ENCODE measurements at places on chromosomes 2 and 18.
A peak's percentile ranks its signal among the peaks of the same experiment; 100 is the strongest.

DNA sequence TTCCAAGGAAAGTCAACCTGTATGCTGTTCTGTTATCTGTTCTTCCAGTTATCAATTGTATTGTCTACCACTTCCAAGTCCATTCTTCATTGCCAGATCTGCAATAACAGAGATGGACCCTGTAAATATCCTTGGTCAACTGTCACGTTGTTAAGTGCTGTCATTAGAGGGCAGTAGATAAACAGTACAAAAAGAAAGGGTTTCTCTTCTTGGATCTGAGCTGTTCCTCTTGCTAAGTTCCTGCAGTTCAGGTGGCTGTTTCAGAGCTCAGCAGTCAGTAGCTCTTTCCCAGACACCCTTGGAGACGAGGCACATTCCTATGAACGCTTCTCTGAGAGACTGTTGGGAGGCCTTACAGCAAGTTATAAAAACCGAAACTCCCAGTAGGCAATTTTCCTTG is 957.1 kb upstream of the CHAC2 start:
- DNase-seq: peak; percentile 1

- DNase-seq: no peak
These were observed 86.8 kb upstream of the SP3 start for GRCh38 chr2:174051741-174052583.

- DNase-seq: no peak
These were observed 140.3 kb upstream of the FOSL2 start for GRCh38 chr2:28252311-28252710.

DNA sequence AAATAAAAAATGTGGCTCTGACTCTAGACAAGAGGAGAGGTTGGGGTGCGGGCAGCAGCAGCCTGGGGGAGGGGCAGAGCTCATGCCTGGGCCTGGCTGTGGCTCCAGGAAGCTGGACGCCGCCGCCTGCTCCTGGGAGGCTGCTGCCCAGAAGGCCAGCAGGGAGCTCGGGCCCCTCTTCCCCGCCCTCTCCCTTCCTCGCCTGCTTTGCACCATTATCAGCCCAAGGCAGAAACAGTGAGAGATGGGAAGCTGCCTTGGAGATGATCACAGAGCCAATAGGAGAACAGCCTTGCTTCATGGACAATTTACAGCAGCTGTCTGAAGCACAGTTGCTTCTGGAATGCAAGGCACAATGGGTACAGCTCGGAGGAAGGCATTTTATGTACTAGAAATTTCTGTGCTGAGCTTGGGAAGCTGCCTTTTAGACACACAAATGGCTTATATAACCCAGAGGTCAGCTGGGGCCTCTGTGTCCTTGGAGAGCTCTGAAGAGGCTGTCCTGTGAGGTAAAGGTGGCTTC is 55.3 kb upstream of the AFF3 start:
- no peak for DNase-seq

DNA sequence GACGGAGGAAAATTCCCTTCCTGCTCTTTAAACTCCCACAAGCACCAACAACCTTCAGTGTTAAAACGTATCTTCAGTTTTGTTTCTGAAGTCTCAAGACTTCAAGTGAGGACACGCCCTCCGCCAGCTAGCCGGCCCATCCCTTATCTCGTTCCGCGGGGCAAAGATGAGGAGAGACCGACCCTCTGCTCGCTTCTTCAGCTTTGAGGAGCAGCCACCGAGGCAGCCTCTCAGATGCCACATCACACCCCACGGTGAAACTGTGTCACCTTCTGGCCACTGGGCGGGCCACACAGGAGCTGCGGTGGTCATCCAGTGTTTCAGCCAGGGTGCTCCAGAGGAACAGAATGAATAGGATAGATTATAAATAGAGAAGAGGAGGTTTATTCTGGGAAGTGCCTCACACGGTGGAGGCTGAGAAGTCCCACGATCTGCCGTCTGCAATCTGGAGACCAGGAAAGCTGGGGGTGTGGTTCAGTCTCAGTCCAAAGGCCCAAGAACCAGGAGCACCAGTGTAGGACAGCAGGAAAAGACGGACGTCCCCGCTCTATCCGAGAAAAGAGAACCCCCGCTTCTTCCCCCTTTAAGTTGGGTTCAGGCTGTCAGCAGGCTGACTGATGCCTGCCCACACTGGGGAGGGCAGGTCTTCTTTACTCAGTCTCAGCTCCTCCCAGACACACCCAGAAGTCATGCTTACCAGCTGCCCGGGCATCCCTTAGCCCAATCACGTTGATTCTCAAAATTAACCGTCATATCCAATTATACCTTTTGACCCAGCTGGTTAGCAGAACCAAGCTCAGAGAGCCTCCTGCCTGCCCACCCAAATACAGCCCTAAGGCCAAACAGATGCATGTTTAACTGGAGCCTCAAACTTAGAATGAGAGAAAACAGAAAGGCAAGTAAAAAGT is 399.7 kb upstream of the ID2 start:
- no peak for DNase-seq

GRCh38 chr2:216503697-216504375 is 5.2 kb downstream of the RPL37A start:
- DNase-seq: no peak

DNA sequence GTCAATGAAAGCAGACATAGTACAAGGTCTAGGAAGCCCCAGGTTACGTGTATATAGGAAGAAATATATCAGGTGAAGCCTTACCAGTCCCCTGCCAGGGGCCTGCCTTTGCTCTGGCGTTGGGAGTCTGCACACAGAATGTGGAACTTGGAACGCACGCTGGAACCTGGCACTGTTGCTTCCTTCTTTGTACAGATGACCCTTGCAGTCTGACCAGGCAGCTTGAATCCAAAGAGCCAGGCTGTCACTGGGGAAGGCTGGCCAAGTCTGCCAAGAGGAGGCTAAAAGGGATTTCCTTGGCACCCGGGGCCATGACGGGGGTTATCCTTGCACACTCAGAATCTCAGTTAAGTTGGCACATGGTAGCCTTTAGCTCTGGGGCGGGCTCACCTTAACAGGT is 39.5 kb downstream of the TMEM247 start:
- DNase-seq: no peak

GRCh38 chr18:33062834-33063364 is 290.1 kb upstream of the KLHL14 start:
- DNase-seq: no peak

GRCh38 chr2:225070811-225071210 is 28.5 kb upstream of the DOCK10 start:
- DNase-seq: no peak

DNA sequence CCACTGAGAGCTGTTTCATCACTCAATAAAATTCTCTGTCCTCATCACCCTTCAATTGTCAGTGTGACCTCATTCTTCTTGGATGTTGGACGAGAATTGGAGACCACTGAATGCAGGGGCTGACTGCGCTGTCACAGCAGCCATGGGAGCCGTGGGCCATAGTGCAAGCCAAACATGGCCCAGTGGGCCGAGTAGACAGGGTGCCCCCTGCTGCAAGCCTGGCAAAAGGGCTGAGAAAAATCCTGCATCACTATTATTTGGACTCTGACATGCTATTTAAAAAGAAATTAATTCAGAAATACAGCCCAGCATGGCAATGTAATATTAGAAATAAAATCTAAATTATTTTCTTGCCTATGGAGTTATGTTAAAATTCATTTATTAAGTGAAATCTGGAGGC is 67.8 kb upstream of the FAM98A start:
- DNase-seq: no peak

GRCh38 chr2:186308347-186308746 is 177.7 kb upstream of the ZC3H15 start:
- no peak for DNase-seq

GRCh38 chr2:102010902-102011301 is 19.1 kb downstream of the IL1R2 start:
- DNase-seq: no peak

GRCh38 chr2:77566131-77566530 is 44.0 kb upstream of the LRRTM4 start:
- DNase-seq: no peak

- DNase-seq: no peak
These were observed 77.0 kb downstream of the SMIM21 start for GRCh38 chr18:75350512-75350839.

- no peak for DNase-seq
These were observed 17.2 kb downstream of the PTMA start for GRCh38 chr2:231725476-231725875.

GRCh38 chr2:241812730-241813643 is 4.0 kb downstream of the NEU4 start:
- DNase-seq: no peak

- no peak for DNase-seq
These were observed 125.9 kb downstream of the MSH2 start for GRCh38 chr2:47528874-47529273.

GRCh38 chr18:48038636-48039035 is 108.2 kb upstream of the SMAD2 start:
- DNase-seq: no peak

GRCh38 chr18:61896118-61896517 is 3.3 kb upstream of the RNF152 start:
- no peak for DNase-seq

DNA sequence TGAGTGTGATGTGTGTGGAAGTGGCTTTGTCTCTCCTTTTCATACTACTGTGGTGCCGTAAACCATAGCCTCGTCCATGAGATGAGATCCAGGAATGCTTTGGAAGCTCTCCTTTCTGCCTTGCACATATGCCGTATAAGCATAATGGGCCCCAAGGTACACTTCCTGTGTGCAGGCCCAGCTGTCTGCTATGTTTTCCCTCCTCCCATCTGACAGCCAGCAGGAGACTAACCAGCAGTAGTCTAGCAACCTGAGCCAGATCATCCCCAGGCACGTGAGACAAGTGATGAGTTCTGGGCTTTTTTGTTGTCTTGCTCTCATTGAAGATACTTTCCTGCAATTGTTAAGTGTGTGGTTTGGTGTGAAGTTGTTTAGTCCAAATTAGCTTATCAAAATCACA is 555.5 kb upstream of the LRRTM4 start:
- DNase-seq: no peak

GRCh38 chr18:49858309-49859020 is 45.1 kb upstream of the ACAA2 start:
- peak; percentile 14 for DNase-seq

DNA sequence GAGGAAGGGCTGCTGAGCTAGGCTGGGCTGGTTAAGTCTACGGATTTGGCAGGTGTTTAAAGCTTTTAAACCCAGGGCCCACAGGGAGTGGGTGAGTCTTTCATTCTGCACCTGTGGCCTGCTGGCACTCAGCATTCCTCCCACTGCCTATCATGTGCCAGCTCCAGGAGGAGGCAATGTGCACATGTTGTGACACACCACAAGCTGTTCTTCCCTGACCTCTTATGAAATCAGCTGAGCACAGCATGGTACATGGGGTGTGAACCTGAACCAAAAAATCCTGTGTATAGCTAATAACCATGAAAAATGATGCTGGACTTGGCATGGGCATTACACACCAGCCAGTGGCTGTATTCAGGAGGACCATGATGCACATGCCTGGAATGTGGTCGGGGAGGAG is 297.9 kb upstream of the MMADHC start:
- no peak for DNase-seq

GRCh38 chr18:35431374-35431741 is 54.2 kb upstream of the ZNF396 start:
- no peak for DNase-seq

DNA sequence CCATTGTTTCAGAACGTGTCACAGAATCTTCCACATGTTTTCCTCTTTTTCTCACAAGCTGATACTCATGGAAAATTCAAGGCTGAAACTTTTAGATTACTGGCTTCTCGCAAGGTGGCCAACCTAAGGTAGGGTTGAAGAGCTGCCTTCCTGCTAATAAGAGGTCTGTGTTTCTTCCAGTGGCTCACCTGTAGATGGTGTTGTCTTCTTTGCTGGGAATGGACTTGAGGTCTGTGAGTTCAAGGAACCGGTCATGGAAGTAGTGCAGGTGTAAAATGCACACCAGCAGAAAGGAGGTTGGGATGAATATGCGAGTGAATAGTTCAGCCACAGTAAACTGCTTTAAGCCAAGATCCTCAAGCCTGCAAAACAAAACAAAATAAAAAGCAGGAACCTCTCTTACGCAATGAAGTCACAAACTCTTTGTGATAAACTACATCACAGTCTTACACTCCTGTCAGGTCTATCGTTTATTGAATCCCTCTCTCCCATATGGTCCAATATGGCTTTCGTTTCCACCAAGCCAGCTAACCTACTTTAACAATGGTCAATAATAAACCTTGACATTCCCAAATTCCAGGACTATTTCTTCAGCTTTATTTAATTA is 258.9 kb downstream of the NAPG start:
- no peak for DNase-seq

DNA sequence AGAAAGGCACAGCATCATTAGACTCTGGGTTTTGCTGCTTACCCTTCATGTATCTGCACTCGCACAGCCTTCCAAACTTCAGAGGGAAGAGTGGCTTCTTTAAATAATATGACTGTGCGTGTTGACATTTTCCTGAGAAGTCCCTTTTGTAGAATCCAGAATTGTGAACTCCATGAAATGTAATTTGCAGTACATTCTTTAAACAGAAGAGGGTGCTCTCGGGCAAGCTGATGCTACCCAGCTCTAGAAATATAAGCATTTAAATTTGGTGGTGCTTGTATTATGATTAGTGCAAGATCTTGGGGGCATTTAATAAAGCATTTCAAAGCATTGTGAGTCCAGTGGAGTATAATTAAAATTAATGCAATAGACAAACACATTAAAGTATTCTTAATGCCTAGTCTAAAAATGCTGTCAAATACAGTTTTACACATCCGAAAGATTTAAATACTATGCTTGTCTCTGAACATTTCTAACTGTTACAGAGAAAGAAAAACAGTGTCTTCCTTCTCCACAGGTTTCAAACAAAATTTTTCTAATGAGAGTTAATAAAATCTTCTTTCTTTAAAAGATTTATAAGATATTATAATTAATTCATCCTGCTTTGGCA is 17.3 kb upstream of the GTF2A1L start:
- peak; percentile 53 for DNase-seq

DNA sequence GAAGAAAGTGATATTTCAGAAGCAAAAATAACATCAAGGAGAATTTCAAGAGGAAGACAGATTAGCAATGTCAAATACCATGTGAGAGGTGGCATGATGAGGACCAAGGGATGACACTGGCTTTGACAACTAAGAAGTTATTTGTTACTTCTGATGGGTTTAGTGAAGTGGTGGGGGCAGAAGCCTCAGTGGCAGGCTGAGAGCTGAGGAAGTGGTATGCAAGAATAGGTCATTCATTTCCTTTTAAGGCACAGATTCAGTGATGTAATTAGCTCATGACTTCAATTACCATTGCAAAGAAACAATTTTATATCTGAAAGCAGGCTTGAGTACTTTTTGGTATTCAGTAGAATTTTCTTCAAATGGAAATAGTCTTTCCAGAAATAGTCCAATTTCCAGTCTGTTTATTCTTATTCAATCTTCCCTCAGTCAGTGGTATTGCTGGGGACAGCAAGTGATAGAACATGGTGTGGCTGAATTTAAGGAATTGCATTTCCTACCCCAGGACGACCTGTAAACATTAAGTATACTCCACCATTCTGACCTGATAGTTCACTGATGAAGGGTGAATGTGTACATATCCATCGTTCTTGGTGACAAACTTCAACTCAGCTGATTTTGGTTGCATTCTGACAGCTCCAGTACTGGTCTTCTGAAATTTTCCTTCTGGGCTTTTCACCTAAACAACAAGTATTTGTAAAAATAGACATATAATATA is 28.2 kb downstream of the GEMIN6 start:
- no peak for DNase-seq

- DNase-seq: no peak
These were observed 254.8 kb downstream of the GLI2 start for GRCh38 chr2:120990451-120990871.
